ENCODE measurements at places on chromosomes 2 and 18. TPM values are rescaled to one million over a fixed set of nuclear protein-coding genes. Genes with fewer than 3 reads are reported as not detected.

- no peak for DNase-seq
Measured at GRCh38 chr2:231605607-231606091, 13.0 kb downstream of the TEX44 start.

GRCh38 chr18:70459251-70459650 lies 170.4 kb downstream of the SOCS6 start:
- DNase-seq = no peak

DNA sequence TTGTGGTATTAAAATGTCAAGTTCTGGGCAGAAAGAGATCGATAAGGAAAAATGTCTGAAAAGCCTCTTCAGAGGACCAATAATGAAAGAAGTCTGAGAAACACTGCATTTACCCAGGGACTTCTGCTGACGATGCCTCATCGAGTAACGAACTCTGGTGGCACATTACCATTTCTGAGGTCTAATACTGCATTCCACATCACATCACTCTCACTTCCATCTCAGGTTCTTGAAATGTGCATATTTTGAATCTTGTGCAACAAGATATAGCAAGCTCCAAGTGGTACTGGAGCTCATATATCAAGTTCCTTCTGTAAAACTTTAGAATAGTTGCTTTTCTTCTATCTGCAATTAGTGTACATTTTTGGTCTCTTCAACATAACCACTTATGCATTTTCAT lies 619.1 kb upstream of the DDX18 start:
- no peak for DNase-seq

The SH3BP4 gene
- total RNA-seq = 32.9 TPM

The HOXD13 gene
- not detected for total RNA-seq
